GM04504 (cell line): ENCODE measurements at places on chromosomes 1 and 21.

- no peak for DNase-seq
These were observed 6.9 kb downstream of the TMEM81 start for GRCh38 chr1:205077158-205077933.

- DNase-seq: no peak
These were observed 6.2 kb upstream of the AADACL3 start for GRCh38 chr1:12709696-12710095.

DNA sequence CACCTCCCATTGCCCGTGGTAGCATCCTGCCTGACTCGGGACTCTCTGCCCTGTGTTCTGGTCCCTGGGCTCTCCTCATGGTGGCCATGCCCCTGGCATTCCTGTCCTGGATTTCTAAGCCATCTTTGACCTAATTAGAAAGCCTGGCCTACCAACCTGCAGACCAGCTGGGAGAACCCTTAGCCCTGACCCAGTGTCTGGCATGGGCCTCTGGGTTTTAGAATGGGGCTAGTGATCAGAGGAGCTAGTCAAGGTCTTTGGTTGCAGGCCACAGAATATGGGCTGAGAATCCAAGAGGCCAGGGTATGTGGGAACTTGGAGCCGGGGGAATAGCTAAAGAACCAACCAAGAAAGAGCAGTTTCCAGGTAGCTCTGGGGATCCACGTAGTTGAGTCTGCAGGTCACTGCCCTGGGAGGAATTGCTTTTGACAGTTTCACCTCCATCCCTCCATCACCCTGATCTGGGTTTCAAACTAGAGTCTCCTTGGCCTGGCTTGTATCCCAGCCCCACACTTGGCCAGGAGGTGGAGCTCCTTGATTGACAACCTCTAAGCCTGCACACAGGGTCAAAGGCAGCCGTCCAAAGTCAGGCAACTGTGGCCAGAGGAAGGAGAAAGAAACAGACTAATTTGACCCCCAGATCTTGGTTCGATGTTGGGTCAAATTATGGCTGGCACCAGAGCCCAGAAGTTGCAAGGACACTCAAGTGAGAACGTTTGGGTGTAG lies 54.7 kb upstream of the ABCG1 start:
- DNase-seq: no peak

GRCh38 chr1:228689255-228689654 lies 46.0 kb upstream of the RHOU start:
- DNase-seq: no peak

GRCh38 chr1:206797534-206798383 lies 25.5 kb upstream of the IL10 start:
- DNase-seq: no peak

DNA sequence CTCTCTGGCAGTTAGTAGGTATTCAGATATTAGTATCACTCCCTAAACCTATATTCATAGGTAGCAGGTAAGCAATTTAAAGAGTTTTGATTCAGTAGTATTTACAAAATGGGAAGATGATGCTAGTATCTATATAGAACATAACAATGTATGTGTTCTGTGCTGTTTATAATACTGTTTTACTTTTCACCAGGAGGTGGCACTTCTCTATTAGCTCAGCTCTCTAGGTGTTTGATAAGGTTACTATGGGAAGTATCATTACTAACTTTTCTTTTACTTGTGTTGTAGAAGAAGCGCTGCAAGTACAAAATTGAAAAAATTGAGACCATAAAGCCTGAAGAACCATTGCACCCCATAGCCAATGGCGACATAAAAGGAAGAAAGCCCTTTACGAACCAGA lies 49.4 kb upstream of the FASLG start:
- no peak for DNase-seq

GRCh38 chr21:20997311-20997635 lies 936 bp upstream of the NCAM2 start:
- DNase-seq: no peak

GRCh38 chr1:155835548-155835947 lies 21.5 kb downstream of the GON4L start:
- no peak for DNase-seq

DNA sequence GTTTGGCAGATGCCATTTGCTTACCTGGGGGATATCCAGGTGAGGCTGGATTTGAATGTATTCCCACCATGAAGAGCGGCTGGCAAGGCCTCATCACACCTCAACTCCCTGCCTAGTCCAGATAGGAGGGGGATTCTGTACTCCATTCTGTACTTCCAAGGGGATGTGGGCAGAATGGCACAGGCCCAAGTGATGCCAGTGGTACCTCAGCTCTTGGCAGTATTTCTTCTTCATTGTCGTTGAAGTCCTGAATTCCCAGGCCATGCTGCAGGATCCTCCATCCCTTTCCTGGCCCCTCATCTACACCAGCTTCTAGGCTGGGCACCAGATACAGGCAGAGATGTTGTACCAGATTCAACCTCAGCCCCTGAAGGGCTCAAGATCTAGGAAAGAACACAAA lies 47.9 kb downstream of the KLHDC7A start:
- no peak for DNase-seq

DNA sequence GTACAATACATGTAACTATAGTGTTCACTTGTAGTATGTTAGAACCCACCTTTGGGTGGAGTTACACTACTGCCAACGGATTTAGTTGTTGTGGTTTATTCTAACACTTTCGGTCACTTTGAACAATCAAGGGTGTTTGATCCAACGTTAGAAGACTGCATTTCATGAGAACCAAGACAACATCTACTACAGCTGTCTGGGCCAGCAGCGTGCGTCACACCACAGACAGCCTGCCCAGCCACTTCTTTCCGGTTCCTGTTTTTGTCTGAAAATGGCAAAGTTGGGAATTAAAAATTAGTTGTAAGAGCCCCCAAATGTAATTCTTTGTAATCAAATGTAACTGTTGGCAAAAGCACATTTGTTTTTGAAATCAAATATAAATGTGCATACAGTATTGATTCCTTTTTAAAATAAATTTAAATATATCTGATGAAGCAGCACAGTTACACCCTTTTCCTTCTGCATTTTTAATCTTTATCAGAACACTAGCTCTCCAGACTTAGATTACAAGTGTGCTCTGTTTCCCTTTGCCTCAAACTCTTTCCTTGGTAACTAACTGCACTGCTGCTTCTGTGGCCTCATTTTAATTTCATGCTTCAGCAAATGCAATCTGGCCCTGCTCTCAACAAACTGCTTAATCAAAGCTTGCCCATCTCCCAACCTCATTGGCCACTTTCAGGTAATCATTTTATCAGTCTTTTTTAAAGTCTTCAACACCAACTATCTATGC lies 86.6 kb upstream of the DPH5 start:
- DNase-seq: no peak

GRCh38 chr1:213982672-213983492 lies 4.9 kb upstream of the PROX1 start:
- no peak for DNase-seq

GRCh38 chr21:18524097-18524880 lies 120.7 kb upstream of the TMPRSS15 start:
- DNase-seq: no peak

GRCh38 chr1:236315518-236315917 lies 33.8 kb upstream of the ERO1B start:
- DNase-seq: no peak

DNA sequence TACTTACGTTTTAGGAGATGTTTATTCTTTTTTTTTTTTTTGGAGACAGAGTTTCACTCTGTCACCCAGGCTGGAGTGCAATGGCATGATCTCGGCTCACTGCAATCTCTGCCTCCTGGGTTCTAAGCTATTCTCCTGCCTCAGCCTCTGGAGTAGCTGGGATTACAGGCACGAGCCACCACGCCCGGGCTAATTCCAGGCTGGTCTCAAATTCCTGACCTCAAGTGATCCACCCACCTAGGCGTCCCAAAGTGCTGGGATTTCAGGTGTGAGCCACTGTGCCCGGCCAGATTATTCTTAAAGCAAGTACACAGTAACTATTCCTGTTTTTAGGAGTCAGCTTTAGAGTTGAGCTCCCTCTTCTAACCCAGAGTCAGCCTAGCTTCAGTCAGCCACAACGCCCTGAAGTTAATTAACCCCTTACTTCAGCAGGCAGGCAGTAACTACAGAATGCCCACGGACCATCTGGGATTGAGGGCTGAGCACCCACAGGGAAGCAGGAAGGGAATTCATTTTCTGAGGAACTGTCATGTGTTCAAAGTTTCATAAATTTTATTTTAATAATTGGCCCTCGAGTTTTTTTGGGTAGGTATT lies 5.3 kb upstream of the ID3 start:
- no peak for DNase-seq

DNA sequence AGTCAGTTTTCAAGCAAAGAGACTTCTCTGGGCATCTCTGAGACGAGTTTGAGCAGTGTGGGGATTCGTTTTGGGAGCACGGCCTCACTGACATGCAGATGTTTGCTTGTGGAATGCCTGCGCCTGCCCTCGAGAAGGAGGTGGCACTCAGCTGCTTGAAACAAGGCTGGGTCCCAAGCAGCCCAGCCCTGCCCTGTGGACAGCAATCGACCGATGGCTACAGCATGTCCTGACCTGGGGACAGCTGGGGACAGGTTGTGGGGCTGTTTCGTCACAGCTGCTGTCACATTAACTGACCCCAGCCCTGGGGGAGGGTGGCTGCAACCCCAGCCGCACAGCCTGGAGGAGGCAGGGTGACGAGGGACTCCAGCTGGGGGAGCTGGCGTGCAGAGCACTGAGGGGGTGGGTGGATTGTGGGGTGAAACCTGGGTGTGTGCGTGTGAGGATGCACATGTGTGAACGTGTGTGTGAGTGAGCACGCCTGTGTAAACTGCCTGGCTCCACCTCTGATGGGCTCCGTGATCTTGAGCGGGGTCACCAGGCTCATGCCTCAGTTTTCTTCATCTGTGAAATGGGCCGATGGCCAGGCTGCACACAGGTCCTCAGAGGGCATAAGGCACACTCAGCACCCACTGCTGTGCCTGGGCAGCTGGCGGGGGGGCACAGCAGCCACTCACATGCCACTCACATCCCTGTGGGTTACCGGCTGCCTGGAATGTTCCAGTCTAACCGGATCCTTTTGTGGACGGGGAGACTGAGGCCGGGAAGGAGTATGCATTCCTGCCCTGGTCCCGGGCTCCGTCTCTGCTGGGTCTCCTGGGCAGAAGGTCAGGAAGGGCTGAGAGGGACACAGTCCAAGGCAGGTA lies 49.3 kb downstream of the COL18A1 start:
- no peak for DNase-seq

DNA sequence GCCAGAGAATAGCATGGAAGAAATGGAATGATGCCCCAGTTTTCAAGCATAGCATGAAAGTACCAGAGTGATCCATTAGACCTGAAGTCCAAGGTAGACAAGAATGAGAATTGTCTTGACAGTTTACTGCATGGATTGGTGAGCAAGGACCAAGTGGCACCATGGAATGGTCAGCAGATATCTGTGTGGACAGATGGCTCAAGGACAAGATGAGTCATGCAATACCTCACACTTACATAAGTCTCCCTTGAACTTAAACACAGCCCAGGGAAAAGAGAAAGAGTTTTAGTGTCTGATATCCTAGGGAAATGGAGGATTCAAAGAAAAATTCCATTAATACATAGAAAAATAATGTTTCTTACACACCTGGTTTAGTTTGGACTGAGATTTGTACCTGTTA lies 195.2 kb downstream of the MRPL39 start:
- DNase-seq: no peak

DNA sequence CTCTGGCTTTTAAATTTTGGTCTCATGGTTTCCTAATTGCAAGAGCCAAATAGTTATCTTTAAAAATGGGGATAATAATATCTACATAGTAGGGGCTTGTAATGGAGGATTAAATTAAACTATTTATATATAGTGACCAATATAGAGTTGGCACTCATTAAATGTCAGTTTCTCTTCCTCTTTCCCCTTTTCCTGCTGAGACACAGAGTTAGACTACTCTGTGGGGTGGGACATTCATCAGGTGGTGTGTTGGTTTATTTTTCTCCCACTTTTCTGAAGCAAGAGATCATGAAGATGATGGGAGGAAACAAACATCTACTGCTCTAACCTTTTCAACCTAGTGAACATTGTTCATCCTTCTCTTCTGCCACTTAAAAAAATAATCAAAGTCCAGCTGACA lies 17.3 kb upstream of the RAP1A start:
- no peak for DNase-seq

DNA sequence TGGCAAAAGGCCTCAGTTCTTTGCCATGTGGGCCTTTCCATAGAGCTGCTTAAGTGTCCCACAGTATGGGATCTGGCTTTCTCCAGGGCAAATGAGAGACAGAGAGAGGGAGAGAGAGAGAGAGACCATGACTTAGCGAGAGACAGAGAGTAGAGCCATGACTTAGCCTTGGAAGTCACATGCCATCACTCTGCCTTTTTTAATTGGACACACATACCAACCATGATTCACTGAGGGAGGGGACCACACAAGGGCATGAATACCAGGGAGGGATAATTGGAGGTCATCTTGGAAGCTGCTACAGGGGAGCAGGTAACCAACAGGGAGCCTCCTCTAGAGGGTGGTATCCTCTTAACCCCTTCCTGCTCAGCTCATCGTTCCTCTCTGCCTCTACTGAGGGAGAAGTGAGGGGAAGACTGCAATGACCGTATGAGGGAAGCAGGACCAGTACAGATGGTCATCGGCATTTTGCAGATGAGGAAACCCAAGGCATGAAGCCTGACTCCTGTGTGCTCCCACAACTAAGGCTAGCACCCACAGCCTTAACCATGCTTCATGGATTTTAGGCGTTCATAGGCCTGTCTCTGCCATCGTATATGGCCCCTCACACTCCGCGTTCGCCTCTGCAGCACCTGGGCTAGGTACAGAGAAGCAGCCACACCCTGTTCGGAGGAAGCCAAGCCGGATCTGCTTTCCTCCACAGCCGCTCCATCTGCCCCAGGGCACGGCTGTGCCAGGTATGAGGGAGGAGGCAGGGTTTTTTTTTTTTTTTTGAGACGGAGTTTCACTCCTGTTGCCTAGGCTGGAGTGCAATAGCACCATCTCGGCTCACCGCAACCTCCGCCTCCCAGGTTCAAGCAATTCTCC lies 38.6 kb downstream of the MEF2D start:
- no peak for DNase-seq

DNA sequence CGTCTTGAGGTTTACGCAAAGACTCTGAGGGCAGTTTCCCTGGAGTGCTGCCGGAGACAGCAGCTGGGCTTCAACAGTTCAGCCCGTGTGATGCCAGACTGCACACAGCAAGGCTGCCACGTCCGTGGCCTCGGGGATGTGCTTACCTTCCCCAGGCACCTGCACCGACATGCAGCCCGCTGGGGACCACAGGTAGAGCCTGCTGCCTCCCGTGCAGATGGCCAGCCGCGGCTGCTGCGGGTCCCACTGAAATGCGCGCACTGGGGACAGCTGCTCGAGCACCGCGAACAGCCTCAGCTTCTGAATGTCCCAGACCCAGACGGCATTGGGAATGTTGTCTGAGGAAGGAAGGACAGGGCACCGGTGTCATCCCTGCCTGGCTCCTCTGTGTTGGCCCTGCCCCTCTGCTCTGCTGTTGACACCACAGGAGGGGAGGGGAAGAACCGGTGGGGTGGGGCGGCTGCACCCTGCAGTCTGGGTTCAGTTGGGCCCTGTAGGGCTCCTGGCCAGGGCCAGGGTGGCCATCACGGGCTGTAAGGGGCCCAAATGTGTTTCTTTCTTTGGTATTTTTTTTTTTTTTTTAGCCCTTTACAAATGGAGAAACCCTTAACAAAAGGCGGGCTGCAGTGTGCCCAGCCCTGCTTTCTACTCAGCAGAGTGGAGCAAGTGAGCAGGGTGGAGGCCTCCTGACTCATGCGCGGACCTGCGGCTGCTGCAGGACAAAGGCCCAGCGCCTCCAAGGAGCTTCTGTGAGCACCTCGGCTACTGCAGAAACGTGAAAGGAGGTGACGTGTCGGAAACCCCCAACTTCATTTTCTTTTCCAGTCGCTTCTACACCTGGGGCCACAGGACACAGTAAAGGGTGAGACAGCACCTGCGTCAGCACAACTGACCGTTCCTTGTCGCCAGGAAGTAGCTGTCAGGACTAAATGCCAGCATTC lies 6.8 kb downstream of the TPRG1L start:
- DNase-seq: no peak

- DNase-seq: no peak
These were observed 781 bp upstream of the METTL13 start for GRCh38 chr1:171780583-171781175.
